ENCODE measurements at places on chromosomes 2 and 18.

DNA sequence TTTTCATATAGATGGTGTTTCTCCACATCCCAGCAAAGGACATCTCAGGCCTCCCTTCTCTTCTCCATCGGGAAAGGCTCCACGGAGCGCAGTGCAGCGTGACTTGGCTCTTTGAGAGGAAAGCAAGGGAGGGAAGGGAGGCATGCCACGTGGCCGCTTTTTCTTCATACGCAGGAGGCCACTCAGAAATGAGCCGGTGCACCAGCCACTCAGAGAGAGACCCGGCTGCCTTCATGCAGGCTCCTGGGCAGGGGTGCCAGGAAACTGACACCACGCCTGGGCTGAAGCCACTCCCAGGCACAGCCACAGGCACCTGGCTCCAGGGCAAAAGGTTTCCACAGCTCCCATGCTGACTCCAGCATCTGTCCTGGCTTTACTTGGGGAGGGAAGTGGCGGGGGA lies 11.1 kb upstream of the LOXHD1 start:
- DNase-seq: no peak

DNA sequence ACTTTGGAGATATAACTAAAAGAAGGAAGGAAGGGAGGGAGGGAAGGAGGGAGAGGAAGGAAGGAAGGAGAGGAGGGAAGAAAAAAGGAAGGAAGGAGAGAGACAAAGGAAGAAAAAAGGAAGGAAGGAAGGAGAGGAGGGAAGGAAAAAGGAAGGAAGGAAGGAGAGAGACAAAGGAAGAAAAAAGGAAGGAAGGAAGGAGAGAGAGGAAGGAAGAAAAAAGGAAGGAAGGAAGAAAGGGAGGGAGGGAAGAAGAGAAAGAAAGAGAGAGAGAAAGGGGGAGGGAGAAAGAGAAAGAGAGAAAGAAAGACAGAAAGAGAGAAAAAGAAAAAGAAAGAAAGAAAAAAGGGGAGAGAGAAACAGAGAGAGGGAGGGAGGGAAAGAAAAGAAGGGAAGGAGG lies 147.4 kb downstream of the MYT1L start:
- no peak for DNase-seq

GRCh38 chr2:143690235-143690634 lies 561.0 kb downstream of the ARHGAP15 start:
- no peak for DNase-seq

DNA sequence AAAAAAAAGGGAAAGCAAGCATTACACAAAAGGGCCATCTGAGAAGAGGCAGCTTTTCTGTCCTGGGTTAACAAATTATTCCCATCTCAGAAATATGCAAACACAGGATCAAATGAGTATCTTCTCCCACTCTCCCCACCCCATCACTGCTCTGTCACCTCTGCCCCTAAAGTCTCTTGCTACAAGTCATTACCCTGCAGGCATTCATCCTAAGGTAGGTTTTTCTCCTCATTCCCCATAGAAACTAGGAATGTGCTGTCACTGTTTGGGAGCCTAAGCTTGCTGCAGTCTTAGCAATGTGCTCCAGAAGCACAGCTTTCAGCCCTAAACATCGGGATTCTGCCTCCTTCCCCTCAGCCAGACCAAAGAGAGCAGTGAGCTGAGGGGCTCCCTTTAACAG lies 3.6 kb downstream of the LRRTM1 start:
- DNase-seq: no peak

DNA sequence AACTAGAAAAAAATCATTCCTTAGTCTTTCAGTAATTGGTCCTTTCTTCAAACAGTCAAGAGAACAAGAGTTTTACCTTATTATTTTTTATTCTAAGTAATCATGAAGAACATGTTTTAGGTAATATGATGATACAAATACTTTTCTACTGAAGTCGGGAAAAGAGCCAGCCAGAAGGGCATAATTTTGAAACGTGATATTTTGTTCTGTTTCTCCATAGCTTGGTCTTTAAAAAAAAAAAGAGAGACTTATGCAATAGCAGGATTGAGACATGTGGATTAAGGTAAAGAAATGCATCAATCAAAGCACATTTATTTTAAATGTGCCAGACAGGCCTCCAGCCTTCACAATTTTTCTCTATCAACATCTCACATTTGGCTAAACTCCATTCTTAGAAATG lies 1016.8 kb downstream of the CNTNAP5 start:
- no peak for DNase-seq

- DNase-seq: no peak
Observed at GRCh38 chr2:30684996-30685395, 122.2 kb downstream of the CAPN13 start.

DNA sequence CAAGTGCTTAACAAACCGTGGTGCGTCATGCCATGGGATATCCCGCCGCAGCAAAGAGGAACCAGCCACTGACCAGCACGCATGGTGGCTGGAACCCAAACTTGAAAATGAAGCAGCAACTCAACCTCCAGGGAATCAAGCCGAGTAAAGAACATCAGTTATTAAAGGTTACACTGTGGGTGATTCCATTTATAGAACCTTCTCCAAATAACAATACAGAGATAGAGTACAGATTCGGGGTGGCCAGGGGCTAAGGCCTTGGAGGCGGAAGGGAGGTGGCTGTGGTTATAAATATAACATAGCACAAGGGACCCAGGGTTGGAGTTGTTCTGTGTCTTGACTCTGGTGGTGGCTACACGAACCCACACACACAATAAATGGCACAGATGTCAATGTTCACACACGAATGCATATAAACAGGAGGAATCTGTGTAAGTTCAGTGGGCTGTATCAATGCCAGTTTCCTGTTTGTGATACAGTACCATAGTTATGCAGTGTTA lies 123.1 kb downstream of the EIPR1 start:
- no peak for DNase-seq

DNA sequence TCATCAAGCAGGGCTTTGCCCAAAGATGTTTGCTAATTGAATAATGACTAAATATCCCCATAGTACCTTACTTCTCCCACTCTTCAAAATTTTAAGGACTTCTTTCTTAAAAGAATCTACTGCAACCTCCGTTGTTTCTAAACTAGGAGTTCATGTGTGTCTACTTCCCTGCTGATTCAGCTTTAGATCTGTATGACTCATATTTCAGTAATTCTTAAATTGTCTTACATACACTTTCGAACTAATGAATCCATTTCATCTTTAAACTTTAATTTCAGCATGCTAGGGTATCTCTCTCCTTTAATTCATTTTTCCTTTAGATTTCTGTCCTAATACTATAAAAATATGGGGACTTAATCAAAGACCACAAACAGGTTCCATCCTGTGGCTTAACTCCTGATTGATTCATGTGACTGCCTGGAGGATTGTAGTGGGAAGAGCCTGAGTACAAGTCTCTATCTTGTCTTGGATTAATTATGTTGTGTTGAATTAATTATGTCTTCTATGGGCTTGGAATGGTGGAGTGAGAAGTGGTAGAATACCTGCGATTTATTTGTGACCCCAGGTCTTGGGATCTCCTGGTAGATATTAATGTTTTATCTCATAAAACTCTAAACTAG lies 24.9 kb upstream of the COL5A2 start:
- DNase-seq: no peak

- no peak for DNase-seq
Observed at GRCh38 chr2:33091541-33092123, 144.9 kb downstream of the LTBP1 start.

DNA sequence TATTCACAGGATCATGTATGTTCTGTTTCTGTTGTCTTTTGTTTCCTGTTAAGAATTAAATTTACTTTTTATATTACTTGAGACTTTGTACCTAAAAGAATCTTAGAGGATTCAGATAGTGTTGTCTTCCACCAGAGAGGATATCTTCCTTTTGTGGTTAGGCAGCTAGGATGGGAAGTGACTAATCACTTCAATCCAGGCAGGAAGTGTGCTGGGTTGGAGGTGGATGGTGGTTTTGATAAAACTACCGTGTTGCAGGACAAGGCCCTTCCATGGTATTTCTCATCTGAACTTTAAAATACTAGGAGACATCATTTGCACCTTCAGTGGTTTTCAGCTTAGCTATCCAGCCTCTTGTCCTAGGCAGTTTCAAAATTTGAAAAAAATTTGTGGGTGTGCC lies 728.6 kb upstream of the CDH2 start:
- DNase-seq: no peak

DNA sequence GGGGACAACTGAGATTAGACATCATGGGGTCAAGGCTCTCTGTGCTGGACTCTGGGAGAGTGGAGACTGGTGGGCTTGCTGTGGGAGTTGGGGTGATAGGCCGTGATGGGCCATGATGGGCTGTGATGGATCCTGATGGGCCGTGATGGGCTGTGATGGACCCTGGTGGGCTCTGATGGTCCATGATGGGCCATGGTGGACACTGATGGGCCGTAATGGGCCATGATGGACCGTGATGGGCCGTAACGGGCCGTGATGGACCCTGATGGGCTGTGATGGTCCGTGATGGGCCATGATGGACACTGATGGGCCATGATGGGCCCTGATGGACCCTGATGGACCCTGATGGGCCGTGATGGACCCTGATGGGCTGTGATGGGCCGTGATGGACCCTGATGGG lies 18.5 kb downstream of the LPIN1 start:
- no peak for DNase-seq

DNA sequence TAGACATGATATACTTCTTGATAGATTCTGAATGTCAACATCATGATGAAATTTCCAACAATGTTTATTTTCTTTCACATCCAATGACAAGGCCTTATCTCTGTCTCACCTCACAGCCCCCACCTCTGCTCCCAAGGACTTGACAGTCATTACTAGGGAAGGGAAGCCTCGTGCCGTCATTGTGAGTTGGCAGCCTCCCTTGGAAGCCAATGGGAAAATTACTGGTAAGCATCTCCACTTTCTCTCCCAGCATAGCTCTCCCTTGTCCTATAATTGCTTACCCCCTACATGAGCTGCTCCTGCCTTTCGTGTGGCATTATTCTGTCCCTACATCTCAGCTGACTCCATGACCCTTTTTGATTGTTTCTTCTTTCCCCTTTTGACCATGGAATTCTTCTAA lies 821.8 kb downstream of the MBD2 start:
- DNase-seq: no peak

DNA sequence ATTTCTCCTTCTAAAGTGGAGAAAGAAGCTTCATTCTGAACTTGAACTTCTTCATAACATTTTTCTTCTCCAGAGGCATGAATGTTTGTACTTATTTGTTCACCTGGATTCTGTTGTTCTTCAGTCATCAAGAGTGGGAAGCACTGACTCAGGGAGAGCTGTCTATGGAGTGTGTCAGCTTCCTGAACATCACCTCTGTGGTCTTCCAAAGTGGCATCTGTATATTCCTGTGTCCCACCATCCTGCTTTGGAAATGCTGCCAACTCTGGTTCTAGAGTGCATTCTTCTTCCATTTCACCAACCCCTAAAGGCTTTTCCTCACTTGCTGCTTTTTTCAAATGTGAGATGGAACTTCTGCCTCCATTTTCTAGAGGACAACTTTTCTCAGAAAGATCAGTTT lies 59.5 kb downstream of the TTN start:
- no peak for DNase-seq

- no peak for DNase-seq
Observed at GRCh38 chr2:171165967-171166327, 5.3 kb upstream of the TLK1 start.

GRCh38 chr2:230018153-230018552 lies 50.6 kb downstream of the SLC16A14 start:
- no peak for DNase-seq

DNA sequence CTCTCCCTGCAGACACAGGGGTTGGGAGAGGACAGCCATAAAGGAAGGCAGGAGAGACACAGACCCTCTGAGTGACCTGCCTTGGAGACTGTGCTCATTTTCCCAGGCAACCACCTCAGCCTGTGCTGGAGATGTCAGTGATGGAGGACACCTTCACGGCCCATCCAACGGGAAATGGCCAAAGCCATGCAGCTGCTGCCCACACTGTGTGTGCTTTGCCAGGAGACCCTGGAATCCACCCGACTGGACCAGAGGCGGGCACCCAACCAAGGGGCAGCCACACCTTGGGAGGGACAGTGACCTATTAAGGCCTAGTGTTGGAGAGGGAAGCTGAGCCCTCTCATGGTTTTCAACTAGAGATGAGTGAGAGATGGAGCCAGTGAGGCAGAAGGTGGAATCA lies 192.5 kb downstream of the SMAD2 start:
- DNase-seq: no peak

DNA sequence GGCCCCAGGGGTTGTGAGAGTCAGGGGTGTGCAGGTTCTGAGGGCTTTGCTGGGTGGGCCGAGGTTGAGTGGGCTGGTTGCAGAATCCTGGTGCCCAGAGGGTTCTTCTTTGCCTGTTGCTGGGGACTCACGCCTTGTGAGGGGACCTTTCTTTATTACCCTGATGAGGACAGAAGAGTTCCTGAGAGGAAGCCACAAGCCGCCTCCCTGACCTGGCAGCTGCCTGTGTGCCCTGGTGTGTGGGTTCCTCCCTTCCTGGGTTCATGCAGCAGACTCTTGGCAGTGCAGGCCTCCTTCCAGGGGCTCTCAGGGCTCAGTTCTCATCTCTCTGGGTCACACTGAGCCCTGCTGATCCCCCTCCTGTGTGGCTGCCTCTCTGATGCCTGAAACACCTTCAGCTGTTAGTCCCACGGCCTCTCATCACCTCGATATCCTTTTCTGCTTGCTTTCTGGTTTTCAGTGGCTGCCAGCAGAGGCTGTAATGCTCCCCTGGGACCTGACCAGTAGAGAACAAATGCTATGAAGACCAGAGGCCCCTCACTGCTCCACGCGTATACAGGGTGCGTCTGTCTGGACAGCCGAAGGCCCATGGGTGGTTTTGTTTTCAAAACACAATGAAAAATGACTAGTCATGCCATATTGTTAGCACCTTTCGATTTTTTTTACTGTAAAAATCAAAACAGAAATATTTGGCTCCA lies 191.3 kb downstream of the AGAP1 start:
- DNase-seq: no peak

DNA sequence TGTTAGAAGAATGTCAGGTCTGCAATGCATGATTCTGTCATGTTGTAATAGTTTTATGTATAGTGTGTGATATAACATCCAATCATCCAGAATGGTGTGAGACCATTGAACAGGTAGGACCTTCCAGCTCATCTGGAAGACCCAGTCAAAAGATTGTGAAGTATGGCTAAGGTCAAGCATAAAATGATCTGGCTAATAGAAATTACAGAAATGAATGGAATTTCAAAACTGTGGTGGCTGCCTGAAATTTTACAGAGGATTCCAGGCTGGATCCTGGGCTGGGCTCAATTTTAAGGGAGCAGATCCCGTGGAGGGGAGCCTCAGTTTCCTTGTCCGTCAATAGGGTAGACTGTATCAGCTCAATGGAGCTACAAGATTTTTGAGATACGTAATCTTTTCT lies 39.1 kb downstream of the ACKR3 start:
- no peak for DNase-seq

- no peak for DNase-seq
Observed at GRCh38 chr18:62957885-62958472, 242.6 kb downstream of the PHLPP1 start.

- no peak for DNase-seq
Observed at GRCh38 chr2:45000921-45001868, 8.1 kb downstream of the SIX2 start.

- DNase-seq: no peak
Observed at GRCh38 chr2:218130377-218130776, 4.5 kb downstream of the CXCR2 start.

- no peak for DNase-seq
Observed at GRCh38 chr2:8378016-8378810, 303.6 kb upstream of the ID2 start.
